ENCODE measurements at places on chromosomes 1 and 21.

- DNase-seq: no peak
Measured at GRCh38 chr1:227320476-227320875, 2.2 kb upstream of the CDC42BPA start.

DNA sequence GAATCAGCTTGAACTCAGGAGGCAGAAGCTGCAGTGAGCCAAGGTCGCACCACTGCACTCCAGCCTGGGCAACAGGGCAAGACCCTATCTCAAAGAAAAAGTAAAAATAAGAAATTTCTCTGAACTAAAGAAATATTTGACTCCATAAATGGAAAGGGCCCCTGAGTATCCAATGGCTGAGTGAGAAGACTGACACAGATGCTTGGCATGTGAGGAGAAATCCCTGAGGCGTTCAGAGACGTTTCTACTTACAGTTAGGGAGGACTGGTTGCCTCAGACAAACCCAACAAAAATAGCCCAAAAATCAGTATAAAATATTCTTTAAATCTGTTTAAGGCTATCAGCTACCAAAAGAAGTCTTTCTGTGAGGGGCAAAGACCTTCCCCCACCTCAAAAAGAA, 3.0 kb upstream of the SUMO3 start:
- DNase-seq: peak; percentile 79

DNA sequence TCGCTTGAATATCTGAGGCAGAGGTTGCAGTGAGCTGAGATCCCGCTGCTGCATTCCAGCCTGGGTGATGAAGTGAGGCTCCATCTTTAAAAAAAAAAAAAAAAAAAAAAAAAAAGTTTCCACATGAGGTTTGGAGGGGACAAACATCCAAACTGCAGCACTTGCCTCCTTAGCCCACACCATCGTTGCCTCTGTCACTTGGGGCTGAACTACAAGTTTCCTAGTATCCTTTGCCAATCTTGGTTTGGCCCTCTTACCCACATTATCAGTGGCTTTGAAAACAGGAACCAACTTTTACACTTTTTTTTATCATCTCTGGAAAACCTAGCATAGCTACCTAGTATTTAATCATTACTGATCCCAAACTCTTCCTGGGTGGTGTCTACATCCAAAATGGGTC, 59.2 kb downstream of the CLSTN1 start:
- DNase-seq: no peak

DNA sequence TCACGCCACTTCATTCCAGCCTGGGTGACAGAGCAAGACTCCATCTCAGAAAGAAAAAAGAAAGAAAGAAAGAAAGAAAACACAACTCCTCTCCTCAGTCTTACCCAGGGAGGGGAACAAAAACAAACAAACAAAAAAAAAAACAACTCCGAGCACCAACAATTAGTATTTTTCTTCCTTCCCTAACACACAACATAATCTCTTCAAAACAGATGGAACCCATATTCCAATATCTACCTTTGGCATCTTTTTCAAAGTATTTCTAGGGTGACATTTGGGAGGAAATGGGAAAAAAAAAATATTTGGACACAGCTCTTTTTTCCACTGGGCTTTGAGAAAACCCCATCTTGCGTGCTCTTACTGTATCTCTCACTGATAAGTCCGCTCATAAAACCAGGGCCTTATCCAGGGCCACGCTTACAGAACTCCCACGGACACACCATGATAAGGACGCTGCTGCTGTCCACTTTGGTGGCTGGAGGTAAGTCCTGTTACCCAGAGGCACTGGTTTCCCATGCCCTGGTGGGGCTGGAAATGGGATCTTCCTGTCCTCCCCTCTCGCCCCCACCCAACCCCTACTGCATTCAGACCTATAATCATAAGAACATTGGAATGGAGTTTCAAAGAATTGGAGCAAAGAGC, at the start of gene CELA2A:
Gene CELA2A, plus strand, starts transcription at position 420 of the 642 bp plus-strand sequence. Its CDS starts 22 bp downstream, at position 442.
- DNase-seq: no peak

DNA sequence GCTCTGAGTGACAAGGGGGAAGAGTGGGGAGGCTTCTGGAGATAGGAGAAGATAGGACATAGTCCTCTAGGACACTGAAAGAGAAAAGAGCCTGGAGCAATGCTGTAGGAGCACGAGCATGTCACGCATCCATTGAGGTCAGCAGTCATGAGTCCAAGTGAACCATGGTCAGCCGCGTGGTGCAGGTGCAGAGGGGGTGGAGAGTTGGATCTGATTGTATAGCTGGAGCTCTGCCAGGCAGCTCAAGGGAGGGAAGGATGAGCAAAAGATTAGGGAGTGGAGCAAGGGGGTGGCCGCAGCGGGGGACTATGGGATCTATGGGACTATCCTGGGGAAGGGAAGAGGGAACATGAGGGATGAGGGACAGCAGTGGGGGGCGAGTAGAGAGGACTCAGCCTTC, 14.0 kb downstream of the PADI1 start:
- no peak for DNase-seq

DNA sequence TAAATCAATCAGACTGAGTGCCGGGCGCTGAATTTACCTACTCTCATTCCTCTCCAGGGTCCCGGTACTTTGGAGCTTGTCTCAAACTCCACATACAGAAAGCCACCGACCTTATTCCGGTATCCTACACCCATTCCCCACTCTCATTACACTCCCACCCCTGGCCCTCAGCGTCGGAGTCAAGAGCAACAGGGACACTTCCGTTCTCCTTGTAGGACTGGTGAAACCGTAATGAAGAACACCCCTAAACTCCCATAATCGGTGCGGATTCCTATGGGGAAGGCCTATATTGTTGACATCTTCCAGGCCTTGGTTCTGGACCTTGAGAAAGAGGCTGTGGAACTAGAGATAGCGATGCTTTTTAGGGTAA, 798 bp downstream of the ZBED6 start:
- DNase-seq: peak; percentile 20

GRCh38 chr1:226737819-226738420, 1.2 kb downstream of the ITPKB start:
- DNase-seq: peak; percentile 6

- DNase-seq: no peak
Measured at GRCh38 chr1:245715291-245715701, 560.5 kb downstream of the KIF26B start.

DNA sequence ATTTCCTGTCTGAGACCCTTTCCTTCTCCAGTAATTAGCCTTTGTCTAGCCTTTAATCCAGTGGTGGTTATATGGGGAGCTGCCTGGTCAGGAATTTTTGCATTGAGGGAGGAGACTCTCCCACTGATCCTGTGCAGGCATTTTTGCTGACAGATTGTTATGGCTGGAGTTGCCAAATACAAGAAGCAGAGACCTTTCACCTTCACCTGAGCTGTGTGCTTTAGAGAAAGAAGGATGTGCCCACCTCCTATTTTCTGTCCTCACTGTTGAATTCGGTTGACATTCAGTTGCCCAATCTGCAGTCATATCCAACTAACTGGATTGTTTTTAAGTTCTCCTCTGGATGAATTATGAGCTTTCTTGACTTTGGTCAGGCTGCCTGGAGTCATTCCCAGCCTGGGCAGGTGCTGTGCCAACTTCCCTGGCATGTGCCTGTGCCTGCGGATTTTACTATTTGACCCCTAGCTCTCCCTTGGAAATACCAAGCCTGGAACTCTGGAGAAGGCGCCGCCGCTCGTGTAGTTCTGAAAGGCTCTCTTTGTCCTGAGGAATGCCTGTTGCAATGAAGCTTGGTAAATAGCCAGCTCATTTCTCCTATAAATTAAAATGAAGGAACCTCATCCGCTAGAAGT, 143.9 kb downstream of the NOS1AP start:
- DNase-seq: no peak

DNA sequence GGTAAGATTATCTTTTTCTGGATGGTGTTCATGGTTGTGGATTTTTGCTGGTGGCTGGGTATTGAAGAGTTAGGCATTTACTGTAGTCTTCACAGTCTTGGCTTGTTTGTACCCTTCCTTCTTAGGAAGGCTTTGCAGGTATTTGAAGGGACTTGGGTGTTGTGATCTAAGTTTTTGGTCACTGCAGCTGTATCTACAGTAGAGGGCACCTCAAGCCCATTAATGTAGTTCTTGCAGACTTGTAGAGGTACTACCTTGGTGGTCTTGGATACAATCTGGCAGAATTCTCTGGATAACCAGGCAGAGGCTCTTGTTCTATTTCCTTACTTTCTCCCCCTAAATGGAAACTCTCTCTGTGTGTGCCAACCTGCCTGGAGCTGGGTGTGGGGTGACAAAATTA, 155.8 kb upstream of the BRINP3 start:
- DNase-seq: no peak

DNA sequence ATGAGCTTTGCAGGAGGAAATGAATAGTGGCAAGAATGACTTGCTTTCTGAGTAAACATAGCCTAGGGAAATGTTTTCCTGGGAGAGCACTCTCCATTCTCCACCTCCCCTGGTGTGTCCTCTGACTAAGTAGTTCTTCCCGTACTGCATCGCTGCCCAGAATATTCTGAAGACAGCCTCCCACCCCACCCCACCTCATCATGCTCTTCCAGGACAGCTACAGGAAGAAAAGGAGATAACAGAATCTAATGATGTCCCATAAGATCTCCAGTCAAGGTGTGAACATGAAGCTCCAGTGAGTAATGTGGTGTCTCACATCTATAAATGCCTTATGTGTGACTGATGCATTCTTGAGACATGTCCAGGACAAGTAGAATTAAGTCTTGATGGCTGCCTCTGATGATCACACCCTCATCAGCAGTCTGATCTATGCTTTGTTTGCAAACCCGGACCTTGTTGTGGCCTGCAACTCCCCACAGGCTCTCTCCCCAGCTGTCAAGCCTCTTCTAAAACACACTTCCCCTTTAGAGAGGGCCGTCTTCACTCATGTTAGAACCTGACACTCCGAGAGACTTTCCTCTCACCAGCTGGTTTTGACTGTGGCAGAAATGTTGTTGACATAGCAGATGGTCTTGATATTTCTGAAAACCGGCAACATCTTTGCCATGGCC, 183.0 kb downstream of the CYYR1 start:
- DNase-seq: peak; percentile 85

- DNase-seq: peak; percentile 32
Measured at GRCh38 chr1:39590546-39590945, 14.0 kb upstream of the PABPC4 start.

- peak; percentile 22 for DNase-seq
Measured at GRCh38 chr1:244445320-244446181, 6.2 kb downstream of the ADSS2 start.

DNA sequence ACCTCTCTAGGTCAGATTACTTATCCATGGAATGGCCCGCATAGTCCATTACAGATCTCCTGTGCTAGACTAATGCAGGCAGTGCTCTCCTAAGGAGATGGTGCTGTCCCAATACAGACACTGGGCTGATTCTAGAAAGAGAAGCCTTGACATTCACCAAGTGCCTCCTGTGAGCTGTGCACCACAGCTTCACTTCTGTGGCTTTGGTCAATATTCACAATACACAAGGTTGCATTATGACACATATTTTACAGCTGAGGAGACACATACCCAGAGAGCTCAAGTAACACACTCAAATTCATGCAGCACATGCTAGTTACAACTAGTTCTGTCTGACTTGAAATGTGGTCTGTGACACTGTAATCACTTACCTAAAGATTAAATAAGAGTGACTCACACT, 59.4 kb upstream of the LRRC8B start:
- no peak for DNase-seq

GRCh38 chr1:204442376-204443259, 31.0 kb upstream of the PPP1R15B start:
- DNase-seq: no peak

DNA sequence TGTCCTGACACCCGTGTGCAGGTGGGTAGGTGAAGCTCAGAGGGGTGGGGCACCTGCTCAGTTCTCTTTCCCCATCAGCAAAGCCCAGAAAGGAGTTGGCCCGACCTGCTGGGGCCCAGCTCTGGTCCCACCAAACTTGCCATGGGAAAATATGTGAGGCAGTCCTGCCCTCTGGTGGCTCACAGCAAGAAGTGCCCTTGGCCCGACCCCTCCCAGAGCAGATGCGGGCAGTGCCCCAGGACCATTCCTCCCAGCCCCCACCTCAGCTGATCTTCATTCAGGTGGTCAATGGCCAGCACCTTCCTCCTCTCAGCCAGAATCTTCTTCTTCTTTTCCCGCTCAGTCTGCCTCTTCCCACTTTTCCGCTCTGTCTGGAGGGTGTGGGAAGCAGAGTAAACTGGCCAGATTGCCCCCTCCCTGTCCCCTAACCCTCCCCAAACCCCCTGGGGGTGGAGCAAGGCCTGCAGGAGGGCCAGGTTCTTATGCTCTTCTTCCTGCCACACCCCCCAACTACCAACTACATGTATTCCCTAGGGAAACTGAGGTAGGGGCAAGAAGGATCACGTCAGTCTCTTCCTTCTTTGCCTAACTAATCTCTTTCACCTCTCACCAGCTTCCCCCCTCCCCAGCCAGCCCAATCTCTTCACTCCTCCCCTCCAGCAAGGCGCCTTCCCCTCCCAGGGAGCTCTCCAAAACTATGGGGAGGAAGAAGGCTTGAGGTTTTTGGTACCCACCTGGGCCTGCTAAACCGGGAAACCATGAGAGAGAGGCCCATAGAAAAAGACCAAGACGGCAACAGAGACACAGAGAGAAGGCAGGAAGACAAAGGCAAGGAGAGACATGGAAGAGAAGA, 15.6 kb downstream of the TNNT2 start:
- DNase-seq: peak; percentile 27

- DNase-seq: no peak
Measured at GRCh38 chr1:110083866-110084226, 13.4 kb upstream of the ALX3 start.

- DNase-seq: no peak
Measured at GRCh38 chr1:210024996-210025395, 87.0 kb downstream of the SYT14 start.

- DNase-seq: peak; percentile 27
Measured at GRCh38 chr1:193058529-193059281, 455 bp downstream of the UCHL5 start.

DNA sequence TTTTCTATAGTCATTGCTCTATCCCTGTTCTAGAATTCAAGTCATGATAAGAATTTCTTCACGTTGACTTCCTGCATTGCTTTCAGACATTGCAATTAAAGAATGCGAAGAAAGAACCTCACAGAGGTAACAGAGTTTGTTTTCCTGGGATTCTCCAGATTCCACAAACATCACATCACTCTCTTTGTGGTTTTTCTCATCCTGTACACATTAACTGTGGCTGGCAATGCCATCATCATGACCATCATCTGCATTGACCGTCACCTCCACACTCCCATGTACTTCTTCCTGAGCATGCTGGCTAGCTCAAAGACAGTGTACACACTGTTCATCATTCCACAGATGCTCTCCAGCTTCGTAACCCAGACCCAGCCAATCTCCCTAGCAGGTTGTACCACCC, 10.6 kb downstream of the APCS start:
- DNase-seq: peak; percentile 95

GRCh38 chr21:10575311-10575667, 53.9 kb downstream of the TPTE start:
- DNase-seq: no peak

DNA sequence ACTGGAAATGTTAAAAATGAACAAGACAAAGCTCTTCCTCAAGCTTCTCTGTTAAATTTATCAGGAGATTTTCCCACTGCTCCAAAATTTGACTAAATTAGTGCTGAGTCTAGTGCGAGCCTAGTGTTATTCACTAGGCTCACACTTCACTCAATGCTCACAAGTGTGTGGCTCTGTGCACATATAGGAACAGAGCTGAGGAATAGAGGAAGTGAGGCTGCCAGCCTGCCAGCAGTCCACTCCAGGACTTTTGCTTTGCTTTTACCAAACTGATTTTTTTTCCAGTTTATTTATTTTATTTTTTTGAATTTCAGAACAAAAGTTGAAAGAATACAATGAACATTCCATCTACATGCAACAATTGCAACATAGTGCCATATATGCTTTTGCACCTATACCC, 87.2 kb downstream of the VAV3 start:
- DNase-seq: no peak

- DNase-seq: no peak
Measured at GRCh38 chr1:244874974-244875579, 10.7 kb upstream of the HNRNPU start.
